ENCODE measurements at places on chromosomes 1 and 21.

DNA sequence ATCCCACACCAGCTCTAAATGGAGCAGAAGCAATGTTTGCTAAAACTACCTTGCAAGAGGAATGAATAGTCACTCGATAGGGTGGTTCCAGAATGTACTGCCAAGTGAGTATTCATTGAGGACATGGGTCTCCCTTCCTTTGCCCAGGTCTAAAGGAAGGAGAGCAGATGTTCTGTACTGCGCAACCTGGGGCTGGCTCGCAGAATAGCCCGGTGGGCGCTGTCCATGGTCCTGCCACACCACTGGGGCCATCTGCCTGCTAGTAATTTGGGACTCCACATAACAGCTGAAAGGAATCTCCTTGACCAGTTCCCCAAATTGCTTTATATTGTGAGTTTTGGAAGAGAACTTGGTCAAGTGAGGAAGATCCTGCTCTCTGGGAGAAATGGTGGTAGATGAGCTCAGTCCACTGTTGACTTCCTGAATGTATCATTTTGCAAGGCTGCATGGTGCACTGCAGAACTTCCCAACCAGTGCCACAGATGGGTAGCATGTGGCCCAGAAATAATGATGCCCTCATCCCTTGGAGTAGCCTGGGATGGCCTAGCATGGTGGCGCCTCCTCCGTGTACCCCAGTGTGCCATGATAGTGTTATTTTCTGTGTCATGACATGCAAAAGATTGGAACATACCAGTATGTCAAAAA lies 5.7 kb downstream of the SLC6A17 start:
- DNase-seq, result no peak

DNA sequence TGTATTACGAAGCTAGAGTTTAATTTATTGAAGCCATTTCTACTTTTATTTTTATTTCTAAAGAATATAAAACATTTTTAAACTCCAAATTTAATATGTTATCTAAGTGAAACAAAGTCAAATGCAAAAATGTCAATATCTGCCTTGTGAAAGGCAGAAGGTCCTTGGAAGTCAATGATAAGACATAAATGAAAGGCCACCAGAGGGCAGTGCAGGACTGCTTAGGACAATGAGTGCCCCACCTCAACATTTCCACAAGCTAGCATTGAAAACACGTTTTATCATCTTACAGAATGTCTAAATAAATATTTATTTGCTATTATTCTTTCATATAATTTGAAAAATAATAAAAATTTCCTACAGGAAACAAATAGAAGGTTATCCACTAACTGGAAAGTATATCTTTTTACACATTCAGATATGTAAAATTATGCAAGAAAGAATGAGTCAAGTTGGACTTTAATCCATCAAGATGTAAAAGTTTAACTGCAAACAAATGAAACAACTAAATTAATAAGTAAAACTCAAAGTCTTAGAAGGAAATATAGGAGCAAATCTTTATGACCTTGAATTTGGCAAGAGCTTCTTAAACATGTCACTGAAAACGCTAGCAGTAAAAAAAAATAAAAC lies 140.1 kb upstream of the FMN2 start:
- peak; percentile 29 for DNase-seq

- DNase-seq, result no peak
Observed at GRCh38 chr1:34790985-34791384, 1.8 kb upstream of the GJA4 start.

DNA sequence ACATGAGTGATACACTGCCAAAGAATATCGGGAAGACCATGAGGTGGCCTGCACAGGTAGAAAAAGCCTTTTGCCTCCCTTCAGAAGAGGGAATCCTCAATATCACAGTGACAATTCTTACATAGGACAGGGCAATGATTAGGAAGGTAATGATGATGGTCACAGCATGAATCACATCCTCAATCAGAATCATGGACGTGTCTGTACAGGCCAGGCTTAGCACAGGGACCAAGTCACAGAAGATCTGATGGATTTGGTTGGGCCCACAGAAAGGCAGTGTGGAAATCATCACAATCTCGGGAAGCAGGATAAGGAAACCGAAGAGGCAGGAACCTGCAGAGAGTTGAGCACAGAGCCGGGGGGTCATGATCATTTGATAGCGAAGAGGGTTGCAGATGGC lies 3.2 kb downstream of the OR6K3 start:
- DNase-seq, result no peak

DNA sequence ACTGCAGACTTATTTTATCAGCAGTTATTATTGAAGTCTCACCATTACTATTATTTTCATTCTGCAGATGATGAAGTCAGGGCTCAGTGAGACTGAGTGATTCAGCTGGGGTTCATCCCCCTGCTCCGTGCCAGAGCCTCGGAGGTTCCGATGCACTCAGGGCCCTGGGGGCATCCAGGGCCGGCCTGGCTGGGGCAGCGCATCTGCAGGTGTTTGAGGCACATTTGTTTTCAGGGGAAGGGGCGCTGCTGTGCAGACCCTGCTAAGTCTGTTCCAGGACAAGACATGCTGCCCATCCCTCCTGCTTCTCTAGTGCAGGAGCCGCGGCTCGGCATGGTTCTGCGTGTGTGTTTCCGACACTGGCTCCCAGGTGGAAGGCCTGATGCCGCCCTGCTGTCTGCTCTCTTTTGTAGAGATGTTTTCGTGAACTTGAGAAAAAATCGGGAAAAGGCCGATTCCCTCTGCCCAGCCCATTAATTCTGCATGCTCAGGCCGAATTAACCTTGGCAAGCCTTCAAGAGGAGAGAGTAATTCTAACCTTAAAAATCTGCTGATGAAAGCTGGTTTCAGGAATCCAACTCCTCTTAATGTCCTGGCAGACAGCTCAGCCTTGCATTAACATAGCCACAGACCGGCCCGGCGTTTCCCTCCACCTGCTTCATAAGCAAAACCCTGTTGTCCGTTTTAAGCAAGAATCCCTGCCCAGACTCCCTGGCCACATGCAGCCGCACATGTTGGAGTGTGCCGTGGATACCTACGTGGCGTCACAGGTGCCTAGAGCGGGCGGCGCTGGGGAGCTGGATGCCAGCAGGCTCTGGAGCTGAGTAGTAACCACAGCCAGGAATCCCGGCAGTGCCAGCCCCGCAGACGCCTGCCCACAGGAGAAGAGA lies 316.0 kb upstream of the VAMP3 start:
- DNase-seq, result no peak

All from stimulated activated CD8-positive, alpha-beta memory T cell treated with anti-CD3 and anti-CD28 coated beads, Interleukin-7, amount 100 ng/mL, for 48 hours (primary cell).